Type B pancreatic cell (in vitro differentiated cells): ENCODE measurements at places on chromosomes 11 and 22.

DNA sequence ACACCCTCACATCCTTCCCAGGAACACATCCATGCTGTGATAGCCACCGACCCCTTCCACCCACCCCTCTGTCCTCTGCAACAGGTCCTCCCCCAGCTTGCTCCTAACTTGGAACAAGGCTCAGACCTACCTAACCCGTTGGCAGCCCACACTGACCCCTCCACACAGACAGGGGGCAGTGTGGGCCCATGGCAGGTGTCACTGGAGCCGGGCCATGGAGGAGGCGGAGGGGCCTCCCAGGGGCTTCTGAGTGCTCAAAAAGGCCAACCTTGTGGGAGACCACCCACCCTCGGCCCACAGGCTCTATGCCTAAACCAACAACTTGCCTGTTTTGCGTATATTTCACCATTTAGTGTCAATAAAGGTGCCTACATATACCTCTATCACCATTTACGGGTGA is 57.0 kb downstream of the CERK start:
- no peak for DNase-seq

DNA sequence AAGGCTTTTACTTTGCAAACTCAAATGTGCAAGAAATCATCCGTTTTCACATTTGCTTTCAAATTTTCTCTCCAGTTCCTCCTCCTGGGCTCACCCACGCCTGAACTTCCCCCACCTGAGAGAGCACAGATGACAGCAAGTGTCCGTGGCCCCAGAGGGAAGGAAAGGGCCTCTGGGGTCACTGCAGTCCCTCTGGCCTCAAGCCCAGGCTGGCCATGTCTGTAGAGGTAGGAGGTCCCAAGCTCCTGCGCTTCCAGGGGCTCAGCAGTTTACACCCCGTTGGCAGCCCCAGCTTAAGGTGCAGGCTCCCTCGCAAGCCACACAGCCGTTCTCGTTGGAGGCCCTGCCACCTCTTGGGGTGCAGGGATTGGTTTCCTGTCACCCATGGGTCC is 40.5 kb upstream of the PRDM11 start:
- DNase-seq = peak; percentile 52

DNA sequence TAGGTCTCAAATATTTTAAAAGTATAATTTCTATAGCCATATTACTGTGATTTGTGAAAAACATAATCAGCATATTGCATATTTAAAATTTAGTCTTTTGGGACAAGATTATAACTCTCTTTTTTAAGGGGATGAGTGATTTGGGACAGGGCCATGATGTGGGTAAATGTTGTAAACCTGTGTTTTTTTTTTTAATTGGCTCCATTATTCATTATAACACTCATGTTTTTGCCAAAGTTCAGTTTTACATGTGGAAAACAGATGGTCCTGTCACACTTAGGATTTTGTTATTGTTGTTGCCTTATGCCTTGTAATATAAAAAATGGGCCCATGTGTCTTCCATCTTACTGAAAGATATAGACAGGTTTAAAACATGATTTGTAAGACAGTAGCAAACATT is 1413.5 kb upstream of the RAG2 start:
- no peak for DNase-seq

DNA sequence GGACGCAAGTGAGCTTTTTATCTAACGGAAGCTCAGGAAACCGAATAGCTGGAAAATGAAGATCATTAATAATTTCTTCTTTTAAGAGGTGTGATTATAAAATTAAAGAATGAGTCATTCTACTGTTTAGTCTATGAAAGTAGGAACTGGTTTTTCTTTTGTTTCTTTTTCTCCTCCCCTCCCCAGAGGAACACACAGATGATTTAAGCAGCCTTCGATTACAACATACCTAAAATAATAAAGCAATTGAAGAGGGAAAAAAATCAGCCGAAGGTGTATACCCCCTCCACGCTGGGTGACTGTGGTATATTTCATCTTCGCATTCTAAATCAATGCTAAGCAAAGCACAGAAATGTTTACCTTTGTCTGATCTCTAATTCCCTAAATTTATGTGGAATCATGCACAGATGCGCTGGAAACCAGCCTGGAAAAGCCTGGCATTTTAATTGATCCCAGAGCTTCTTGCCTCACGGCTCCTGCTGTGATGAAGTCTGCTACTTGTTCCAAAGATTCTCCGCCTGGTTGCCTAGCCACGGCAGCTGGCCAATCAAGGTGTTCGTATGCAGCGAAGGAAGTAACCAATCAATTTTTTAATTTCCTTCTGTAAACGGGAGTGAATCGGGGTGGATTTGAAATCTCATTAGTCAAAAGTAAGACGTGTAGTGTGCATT is 133.9 kb downstream of the FANCF start:
- DNase-seq = no peak

DNA sequence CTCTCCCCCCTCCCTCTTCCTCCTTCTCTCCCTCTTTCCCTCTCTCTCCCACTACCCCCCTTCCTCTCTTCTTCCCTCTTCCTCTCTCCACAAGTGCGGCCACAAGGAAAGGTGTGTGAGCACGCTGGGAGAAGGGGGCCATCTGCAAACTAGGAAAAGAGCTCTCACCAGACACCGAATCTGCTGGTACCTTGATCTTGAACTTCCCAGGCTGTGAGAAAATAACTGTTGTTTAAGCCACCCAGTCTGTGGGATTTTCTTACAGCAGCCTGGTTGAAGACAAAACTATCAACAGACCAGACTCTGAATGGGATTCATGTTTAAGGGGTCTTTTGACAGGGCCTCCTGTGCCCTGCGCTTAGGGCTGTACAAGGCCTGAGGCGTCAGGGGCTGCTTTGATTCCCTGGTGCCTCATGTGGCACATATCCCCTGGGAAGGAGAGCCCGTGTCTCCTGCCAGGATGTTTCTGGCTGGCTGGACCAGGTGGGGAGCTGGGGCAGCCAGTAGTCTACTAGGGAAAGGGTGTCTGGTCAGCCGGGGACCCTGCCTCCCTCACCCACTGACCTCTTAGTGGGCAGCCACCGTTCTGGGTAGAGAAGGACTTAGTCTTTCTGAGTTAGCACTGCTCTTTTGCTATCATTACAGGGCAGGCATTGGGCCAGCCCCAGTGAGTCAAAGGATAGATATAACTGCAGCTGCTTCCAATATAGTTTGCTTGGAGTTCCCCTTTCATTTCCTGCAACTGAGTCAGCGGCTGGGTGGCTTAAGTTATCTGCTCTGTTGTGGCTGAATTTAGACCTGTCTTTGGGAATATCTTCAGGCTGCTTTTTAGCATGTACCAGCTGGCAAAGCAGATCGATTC is 6.2 kb downstream of the PANX1 start:
- no peak for DNase-seq
